ENCODE measurements at places on chromosomes 11 and 22.

DNA sequence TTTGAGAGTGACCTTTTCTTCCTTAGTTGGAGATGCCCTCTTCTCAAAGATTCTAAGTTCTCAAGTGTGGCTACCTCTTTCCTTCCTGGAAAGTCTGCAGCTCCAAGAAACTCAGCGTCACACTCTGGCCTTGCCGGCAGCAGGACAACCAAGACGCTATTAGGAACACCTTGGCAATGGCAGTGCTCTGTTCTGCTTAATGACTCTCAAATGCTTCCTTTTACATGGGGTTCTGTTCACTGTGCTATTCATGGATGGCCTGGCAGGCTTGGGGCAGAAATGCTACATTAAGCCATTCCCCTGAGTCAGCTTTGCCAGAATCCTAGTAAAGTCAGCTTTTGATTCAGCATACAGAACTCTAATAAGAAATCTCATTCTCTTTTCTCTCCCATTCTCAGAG, 25.9 kb downstream of the LARGE2 start:
- DNase-seq, result no peak

- DNase-seq, result no peak
These were observed 29.9 kb downstream of the CWF19L2 start for GRCh38 chr11:107427569-107428180.

DNA sequence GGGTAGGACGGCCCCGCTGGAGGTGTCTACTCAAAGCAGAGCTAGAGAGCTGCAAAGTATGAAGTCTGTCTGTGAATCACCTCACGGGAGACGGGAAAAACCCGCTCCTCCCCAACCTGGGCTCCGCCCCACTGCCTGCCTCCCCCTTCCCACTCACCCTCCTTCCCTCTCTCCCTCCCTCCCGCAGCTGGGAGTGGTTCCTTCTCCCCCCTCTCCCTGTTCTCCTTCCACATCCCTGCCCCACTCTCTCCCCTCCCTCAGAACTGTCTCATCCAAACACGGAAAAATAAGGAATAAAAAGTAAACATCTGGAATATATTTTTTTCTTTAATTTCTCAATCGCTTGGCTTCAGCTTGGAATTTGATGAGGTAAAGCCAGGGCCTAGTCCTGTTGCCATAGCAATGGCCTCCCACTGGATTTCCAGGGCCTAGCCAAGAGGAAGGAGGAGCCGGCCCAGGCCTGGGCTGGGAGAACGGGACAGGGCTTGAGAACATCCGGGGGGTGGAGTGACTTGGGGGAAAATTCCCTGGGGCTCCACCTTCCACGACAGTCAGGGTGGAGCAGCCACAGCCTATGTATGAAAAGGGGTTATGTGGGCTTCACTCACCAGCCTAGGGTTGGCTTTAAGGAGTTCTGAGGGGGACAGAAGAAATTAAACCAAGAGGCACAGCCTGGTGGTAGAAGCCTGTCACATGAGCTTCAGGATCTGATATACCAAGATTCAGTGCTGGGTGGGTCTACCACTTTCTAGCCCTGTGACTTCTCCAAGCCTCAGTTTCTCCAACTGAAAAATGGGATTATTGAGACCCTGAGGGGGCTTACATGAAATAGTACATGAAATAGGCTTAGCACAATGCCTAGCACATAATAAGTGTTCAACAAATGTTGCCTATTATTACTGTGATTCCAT, 2.2 kb downstream of the TNKS1BP1 start:
- DNase-seq, result no peak

GRCh38 chr11:128865490-128865889, 1.6 kb downstream of the KCNJ1 start:
- DNase-seq, result no peak

DNA sequence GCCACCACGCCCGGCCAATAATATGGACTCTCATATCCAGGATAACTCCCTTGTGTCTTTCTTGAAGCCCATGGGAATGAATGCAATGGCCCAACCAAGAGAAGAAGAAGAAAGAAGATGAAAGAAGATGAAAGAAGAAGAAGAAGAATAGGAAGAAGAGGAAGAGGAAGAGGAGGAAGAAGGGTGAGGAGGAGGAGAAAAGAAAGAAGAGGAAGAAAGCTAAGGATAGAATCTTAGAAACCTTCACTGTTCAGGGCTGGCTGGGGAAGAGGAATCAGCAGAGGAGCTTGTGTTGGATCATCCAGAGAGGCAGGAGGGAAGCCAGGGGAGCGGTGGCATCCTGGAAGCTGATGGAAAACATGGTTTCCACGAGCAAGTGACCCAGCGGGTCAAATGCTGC, 28.9 kb downstream of the MCHR1 start:
- DNase-seq, result no peak

DNA sequence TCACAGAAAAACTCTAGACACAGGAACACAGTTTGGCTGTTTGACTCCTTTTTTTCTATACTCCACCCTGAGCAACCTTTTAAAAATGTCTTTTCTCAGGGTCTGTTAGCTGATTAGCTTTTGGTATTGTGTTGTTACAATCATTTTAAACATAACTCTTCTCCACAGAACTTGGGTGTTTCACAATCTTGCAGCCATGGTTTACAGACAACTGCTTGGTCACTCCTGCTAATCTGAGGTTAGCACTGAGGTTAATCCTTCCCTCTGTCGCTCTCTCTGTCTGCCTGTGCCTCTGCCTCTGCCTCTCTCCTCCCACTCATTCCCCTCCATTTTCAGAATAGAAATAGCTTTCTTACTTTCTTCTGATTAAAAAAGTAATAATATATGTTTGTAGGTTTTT, 62.4 kb upstream of the ZBED5 start:
- DNase-seq, result no peak

- DNase-seq, result no peak
These were observed 139.6 kb upstream of the LMO1 start for GRCh38 chr11:8403310-8403709.

- no peak for DNase-seq
These were observed 44.1 kb upstream of the OR9Q1 start for GRCh38 chr11:57979532-57980079.

Data from T-helper 22 cell (primary cell).